ENCODE measurements at places on chromosomes 13 and 19. TPM values are rescaled to one million over a fixed set of nuclear protein-coding genes. Genes with fewer than 3 reads are reported as not detected.

DNA sequence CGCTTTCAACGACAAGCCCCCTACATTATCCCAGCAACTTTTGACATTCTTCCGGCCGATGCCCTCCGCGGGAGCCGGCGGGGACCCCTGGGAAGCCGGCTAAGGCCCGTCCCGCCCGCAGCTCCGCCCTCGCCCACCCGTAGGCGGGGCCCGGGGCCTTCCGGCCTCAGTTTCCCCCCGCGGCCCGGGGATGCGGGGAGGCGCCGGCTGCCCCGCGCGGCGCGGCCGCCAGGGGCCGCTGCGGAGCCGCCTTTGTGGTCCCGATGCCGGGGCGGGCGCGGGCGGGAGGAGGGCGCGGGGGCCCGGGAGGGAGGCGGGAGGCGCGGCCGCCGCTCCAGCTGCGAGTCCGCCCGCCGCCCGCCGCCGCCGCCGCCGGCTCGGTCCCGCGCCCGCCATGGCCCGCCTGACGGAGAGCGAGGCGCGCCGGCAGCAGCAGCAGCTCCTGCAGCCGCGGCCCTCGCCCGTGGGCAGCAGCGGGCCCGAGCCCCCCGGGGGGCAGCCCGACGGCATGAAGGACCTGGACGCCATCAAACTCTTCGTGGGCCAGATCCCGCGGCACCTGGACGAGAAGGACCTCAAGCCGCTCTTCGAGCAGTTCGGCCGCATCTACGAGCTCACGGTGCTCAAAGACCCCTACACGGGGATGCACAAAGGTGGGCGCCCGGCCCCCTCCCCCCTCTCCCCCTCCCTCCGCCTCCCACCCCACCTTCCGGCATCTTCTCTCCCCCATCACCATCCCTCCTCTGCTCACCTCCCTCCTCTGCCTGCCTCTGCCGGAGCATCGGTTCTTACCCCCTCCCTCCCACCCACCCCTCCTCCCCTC is at the start of gene CELF5:
TSS of gene CELF5 (plus strand) at position 316 of the 823 bp plus-strand sequence. CDS start at position 395, 79 bp downstream.
- H3K27me3 ChIP-seq, result peaks cover 14% of the 10 kb centered on the region
- no peak for DNase-seq
- H3K27ac ChIP-seq, result no peak within 1 kb of the TSS
- H3K36me3 ChIP-seq, result no peaks in the 10 kb centered on the region

PLEKHA4 gene
- 13.8 TPM for total RNA-seq

DNA sequence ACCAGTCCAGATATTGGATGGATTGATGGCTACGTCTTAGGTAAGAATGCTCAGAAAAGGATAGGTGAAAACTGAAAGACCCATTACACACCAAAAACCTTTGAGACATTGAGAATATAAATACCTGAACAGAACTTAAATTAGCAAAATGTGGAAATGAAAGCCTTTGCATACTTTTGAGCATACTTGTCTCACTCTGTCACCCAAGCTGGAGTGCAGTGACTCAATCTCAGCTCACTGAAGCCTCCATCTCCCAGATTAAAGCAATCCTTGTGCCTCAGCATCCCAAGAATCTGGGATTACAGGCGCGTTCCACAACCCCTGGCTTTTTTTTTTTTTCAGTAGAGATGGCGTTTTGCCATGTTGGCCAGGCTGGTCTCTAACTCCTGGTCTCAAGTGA is 695.3 kb downstream of the DACH1 start:
- no peaks in the 10 kb centered on the region for H3K4me1 ChIP-seq
- H3K4me3 ChIP-seq, result no peak overlapping the region
- H3K27me3 ChIP-seq, result no peaks in the 10 kb centered on the region
- no peak for DNase-seq
- no peaks in the 10 kb centered on the region for H3K36me3 ChIP-seq

DNA sequence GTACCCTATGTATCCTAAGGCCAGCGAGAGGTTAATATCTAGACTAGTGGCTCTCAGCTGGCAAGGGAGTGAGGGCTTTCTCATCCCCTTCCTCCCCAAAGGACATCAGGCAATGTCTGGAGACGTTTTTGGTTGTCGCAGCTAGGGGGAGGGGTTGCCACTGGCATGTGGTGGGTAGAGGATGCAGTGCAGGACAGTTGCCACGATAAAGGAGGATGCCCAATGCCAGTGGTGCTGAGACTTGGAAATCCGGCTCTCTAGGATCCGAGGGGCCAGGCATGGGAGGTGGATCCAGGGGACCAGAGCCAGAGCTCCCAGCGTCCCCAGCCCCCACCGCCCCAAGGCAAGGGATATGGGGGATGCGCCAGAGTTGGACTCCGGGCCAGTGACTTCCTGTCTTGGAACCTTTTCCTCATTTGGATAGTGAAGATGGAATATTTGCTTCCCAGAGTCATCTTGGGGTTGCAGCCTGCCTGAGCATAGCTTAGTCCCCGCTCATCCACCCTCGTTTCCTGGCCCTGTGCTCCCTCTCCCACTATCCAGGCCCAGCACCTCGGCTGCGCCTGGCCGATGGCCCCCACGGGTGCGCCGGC is 4.9 kb downstream of the SSC5D start:
- H3K27me3 ChIP-seq, result peaks cover 6% of the 10 kb centered on the region
- H3K36me3 ChIP-seq, result peaks cover 15% of the 10 kb centered on the region
- H3K4me3 ChIP-seq, result peak overlapping the region; percentile 63
- peak; percentile 45 for DNase-seq

IGFL1 gene
- total RNA-seq, result not detected
